ENCODE measurements at places on chromosomes 6 and 20.

DNA sequence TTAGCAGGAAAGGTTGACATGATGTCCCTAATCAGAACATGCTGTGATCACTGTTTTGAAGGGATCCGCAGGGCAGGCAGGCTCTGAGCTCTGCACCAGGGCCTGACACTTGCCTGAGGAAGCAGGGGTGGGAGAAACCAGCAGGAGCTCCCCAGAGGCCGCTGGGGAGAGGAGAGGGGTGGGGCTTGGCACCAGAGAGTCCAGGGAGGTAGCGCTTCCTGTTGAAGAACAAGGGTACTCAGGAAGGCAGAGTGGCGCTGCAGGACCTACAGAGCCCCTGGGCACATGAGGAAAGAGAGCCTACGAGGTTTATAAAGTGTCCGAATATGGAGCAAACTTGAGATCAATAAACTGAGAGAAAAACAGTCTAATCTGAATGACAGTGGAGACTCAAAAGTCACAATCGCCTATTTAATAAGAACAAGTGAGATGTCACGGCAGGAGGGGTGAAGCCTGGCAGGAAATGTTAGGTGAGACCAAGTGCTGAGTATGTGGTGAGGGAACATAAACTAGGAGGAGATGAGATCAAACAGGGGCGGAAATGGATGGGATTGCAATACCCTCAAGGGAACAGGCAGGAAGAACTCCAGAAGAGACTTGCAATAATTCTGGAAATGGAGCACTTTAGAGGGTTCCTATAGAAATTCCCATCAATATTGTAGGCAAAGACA is 5.8 kb upstream of the TBXT start:
- no peak for DNase-seq

DNA sequence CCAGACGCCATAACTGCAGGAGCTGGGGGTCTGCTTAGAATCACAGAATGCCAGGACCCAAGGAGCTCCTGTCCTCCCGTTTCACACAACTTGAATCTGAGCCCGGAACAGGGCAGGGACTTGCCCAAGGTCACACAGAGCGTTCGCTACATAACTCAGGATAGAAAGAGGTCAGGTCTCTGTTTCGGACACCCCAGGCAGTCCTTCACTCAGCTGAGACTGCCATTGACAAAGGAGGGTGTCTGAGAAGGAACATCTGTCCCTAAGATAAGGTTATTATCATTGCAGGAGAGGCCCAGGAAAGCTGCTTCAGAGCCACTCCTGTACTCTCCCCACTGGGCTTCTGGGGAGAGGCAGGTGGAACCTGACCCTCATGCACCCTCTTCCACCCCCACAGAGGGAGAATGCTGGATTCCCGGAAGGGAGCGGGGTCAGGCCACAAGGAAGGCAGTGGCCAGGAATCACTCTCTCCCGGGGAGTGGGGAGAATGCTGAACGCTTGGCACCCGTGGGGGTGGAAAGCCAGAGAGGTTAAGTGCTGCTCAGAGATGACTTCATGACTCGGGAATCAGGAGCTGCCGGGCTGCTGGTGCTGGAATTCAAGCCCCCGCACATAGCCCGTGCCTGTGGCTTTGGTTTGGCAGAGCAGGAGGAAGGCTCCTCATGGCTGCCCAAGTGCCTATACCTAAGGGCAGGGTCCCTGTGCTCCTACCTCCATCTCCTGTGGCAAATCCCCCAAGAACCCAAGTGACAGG is 10.7 kb downstream of the SDC4 start:
- DNase-seq = peak; percentile 97

DNA sequence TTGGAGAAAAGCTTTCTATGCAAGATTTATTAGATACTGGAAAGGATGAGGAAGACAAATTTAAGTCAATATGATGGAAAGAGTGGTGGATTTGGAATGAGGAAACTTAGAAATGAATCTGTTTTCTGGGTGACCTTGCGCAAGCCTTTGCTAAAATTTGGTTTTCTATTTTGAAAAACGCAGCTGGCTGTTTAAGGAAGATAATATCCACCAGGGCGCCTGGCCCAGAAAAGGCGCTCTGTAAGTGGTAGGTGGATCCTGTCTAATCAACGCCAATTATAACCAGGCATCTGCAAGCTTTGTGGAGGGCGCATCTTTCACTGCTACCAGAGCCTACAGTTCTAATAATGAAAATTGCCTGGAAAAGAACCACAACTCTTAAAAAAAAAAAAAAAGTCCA is 398 bp upstream of the SPATS1 start:
- DNase-seq = peak; percentile 26

GRCh38 chr20:36773107-36773596 is 411 bp downstream of the DSN1 start:
- DNase-seq = peak; percentile 35

DNA sequence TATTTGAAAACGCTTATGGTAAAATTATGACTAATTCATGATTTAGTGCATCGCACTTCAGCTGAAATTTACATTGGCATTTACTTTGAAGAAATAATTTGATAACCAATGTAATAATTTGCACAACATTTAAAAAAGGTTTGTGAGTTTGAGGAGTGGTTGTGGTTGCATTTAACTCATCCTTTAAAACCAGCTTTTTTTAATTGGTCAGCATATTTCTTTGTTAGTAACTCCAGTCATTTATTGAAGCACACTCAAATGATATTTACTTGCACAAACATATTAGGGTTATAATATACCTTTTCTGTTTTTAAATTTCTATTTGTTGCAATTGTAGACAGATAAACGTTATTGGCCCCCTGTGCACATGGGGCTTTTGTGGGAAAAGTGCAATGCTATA is 78.1 kb upstream of the AHI1 start:
- no peak for DNase-seq

- no peak for DNase-seq
These were observed 40.4 kb upstream of the DUSP22 start for GRCh38 chr6:251920-252319.

GRCh38 chr6:39217177-39217864 is 12.0 kb downstream of the KCNK5 start:
- no peak for DNase-seq

GRCh38 chr6:143000811-143001210 is 55.8 kb upstream of the HIVEP2 start:
- no peak for DNase-seq

DNA sequence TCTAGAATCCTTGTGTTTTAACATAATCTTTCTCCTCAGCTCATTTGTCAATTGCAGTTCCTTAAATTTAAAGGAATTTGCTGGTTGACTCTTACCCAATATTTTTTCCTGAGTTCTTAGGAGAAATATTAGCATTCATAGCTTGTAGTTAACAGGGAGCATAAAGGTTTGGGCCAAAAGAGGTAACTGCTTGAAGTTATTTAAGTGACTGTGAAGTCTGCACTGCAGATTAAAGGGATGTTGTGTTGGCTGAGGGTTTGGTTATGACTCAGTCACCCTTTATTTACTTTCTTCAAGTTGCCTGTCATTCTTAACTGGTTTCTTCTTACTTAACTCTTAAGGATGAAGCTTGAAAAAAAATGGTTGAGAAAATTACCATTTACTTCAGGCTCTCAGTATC is 220.3 kb upstream of the LAMP5 start:
- DNase-seq = peak; percentile 45

DNA sequence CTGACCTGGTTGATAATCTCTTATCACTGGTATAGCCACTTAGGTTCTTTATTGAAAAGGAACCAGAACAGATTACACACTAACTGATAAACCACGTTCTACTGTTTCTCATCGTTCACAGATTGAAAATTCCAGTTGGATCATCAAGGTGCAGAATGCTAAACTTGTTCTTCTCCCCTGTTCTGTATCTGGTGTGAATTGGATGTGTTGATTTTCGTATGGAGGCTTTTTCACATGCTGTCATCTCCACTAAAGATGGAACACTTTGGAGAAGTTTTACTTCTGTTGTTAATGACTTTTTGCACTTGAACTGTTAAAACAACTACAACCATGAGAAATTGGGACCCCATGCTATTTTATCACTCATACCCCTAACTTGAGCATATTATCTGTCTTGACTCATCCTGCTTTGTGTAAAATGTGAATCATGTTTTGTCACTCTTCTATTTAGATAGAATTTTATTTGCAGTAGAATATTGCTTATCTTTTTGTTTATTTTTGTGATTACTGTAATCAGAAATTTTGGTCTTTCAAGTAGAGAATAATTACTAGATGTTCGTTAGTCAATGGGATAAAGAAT is 17.5 kb downstream of the VAPB start:
- DNase-seq = peak; percentile 42

DNA sequence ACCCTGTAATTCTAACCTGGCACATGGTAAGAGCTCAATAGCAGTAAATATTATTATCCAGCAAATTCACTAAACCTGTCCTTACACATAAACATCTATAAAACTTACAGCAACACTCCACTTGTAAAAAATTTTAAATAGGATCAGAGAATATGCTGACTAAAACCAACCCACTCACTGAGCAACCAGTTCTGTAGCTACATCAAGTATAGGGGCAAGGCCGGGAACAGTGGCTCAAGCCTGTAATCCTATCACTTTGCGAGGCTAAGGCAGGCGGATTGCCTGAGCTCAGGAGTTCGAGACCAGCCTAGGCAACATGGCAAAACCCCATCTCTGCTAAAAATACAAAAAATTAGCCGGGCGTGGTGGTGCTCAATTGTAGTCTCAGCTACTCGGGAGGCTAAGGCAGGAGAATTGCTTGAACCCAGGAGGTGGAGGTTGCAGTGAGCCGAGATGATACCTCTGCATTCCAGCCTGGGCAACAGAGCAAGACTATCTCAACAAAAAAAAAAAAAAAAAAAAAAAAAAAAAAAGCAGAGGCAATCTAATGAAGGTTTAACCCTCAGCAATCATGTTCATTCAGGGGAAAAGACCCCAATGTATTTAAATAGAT is 6.8 kb downstream of the STAU1 start:
- no peak for DNase-seq

Measured in GM23248 (cell line).